Calu3 (cell line): ENCODE measurements at places on chromosomes 6 and 20. TPM values are rescaled to one million over a fixed set of nuclear protein-coding genes. Genes with fewer than 3 reads are reported as not detected.

Gene RIPOR3
- 2.8 and 4.0 TPM in 2 replicates for total RNA-seq

Gene SLC17A4
- total RNA-seq = 1.9 and 3.4 TPM in 2 replicates

Gene XKR7
- not detected in 2 replicates for total RNA-seq

Gene TFAP2B
- not detected in 2 replicates for total RNA-seq

Gene C6orf163
- total RNA-seq = 5.9 TPM in 2 replicates

Gene IL20RA
- total RNA-seq = 2.4 and 3.1 TPM in 2 replicates

Gene WFDC13
- not detected in 2 replicates for total RNA-seq

Gene IL17F
- not detected in 2 replicates for total RNA-seq

Gene OPRM1
- total RNA-seq = not detected in 2 replicates

Gene LINC00237
- not detected in 2 replicates for total RNA-seq

Gene C6orf118
- not detected in 2 replicates for total RNA-seq

- no peaks in the 10 kb centered on the region for H3K36me3 ChIP-seq
- H3K4me1 ChIP-seq = no peaks in the 10 kb centered on the region
- no peak overlapping the region for H3K27ac ChIP-seq
- no peaks in the 10 kb centered on the region for H3K27me3 ChIP-seq
- no peak overlapping the region for H3K4me3 ChIP-seq
- no peak for DNase-seq
These were observed 276.7 kb downstream of the PLCB1 start for GRCh38 chr20:8408587-8409307.

GRCh38 chr20:52896348-52896747, 75.8 kb upstream of the TSHZ2 start:
- no peaks in the 10 kb centered on the region for H3K36me3 ChIP-seq
- no peaks in the 10 kb centered on the region for H3K4me1 ChIP-seq
- H3K27ac ChIP-seq = no peak overlapping the region
- peaks cover 40% of the 10 kb centered on the region for H3K27me3 ChIP-seq
- no peak overlapping the region for H3K4me3 ChIP-seq

- H3K27me3 ChIP-seq = no peaks in the 10 kb centered on the region
- H3K27ac ChIP-seq = no peak overlapping the region
- H3K36me3 ChIP-seq = peaks cover 27% of the 10 kb centered on the region
- DNase-seq = no peak
- no peak overlapping the region for H3K4me3 ChIP-seq
These were observed 6.7 kb downstream of the TEAD3 start for GRCh38 chr6:35489995-35490791.

GRCh38 chr6:113903666-113904330, 46.7 kb downstream of the MARCKS start:
- no peak for DNase-seq
- H3K36me3 ChIP-seq = no peaks in the 10 kb centered on the region
- no peak overlapping the region for H3K27ac ChIP-seq
- H3K4me1 ChIP-seq = no peaks in the 10 kb centered on the region
- no peaks in the 10 kb centered on the region for H3K27me3 ChIP-seq

DNA sequence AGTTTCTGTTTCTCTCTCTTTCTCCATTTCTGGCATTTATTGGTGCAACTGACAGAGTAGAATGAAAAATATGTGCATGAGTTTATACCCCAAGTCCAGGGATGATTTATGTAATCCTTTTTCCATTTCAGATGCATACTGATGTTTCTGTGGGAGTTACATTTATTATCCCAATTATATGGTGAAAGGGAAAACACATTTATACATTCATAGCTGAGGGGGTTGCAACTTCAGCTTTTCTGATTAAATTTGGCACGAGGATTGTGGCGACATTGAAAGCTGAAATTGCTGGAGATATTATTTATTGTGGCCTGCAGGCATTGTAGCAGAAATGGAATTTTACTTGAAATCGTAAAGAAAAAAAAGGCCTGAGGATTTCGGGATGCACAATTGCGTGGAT, 31.5 kb upstream of the FNDC1 start:
- peaks cover 80% of the 10 kb centered on the region for H3K27me3 ChIP-seq
- H3K4me3 ChIP-seq = no peak overlapping the region
- H3K36me3 ChIP-seq = no peaks in the 10 kb centered on the region
- H3K27ac ChIP-seq = no peak overlapping the region
- no peak for DNase-seq
- H3K4me1 ChIP-seq = peaks cover 12% of the 10 kb centered on the region

DNA sequence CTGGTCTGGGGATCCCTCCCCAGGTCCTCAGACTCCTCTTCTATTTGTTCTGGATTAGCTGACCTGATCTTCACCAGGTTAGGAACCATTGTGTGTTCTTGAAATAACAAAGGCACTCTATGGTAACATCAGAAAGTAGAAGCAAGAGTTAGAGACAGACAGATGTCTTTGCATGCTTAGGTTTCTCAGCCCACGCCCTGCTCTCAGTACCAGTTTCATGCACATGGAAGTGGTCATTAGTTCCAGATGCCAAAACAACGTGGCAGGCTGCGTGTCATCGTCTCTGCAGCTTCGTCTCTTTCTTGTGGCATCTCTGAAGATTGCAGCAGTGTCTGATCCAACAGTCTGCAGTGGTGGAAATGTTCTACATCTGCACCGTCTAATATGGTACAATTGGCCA, 89.4 kb downstream of the PACRG start:
- DNase-seq = no peak
- H3K27ac ChIP-seq = no peak overlapping the region
- H3K4me1 ChIP-seq = no peaks in the 10 kb centered on the region
- no peaks in the 10 kb centered on the region for H3K36me3 ChIP-seq
- H3K4me3 ChIP-seq = no peak overlapping the region

GRCh38 chr20:10733122-10733521, 59.3 kb upstream of the JAG1 start:
- no peaks in the 10 kb centered on the region for H3K27me3 ChIP-seq
- no peak for DNase-seq
- H3K4me1 ChIP-seq = peaks cover 22% of the 10 kb centered on the region
- H3K36me3 ChIP-seq = no peaks in the 10 kb centered on the region
- H3K4me3 ChIP-seq = no peak overlapping the region

GRCh38 chr6:126227833-126228702, 111.8 kb upstream of the CENPW start:
- no peak overlapping the region for H3K4me3 ChIP-seq
- DNase-seq = no peak
- H3K4me1 ChIP-seq = no peaks in the 10 kb centered on the region
- no peak overlapping the region for H3K27ac ChIP-seq

GRCh38 chr6:40946738-40947301, 92.2 kb downstream of the UNC5CL start:
- H3K4me3 ChIP-seq = no peak overlapping the region
- no peaks in the 10 kb centered on the region for H3K4me1 ChIP-seq
- no peaks in the 10 kb centered on the region for H3K36me3 ChIP-seq
- DNase-seq = no peak
- no peak overlapping the region for H3K27ac ChIP-seq

DNA sequence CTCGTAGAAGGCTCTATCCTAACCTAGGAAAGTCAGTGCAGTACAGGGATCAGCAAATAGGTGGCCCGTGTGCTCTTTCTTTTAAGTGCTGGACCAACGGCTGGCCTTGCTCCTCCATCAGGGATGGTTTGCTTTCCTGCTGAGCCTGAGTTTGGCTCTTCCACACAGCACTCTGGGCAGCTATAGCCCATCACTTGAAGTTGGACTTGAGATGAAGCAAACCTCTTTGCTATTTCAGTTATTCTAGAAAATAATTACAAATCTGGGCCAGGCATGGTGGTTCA, 66.9 kb upstream of the KCNK16 start:
- H3K4me3 ChIP-seq = no peak overlapping the region
- peaks cover 90% of the 10 kb centered on the region for H3K27me3 ChIP-seq
- no peaks in the 10 kb centered on the region for H3K36me3 ChIP-seq
- DNase-seq = no peak

DNA sequence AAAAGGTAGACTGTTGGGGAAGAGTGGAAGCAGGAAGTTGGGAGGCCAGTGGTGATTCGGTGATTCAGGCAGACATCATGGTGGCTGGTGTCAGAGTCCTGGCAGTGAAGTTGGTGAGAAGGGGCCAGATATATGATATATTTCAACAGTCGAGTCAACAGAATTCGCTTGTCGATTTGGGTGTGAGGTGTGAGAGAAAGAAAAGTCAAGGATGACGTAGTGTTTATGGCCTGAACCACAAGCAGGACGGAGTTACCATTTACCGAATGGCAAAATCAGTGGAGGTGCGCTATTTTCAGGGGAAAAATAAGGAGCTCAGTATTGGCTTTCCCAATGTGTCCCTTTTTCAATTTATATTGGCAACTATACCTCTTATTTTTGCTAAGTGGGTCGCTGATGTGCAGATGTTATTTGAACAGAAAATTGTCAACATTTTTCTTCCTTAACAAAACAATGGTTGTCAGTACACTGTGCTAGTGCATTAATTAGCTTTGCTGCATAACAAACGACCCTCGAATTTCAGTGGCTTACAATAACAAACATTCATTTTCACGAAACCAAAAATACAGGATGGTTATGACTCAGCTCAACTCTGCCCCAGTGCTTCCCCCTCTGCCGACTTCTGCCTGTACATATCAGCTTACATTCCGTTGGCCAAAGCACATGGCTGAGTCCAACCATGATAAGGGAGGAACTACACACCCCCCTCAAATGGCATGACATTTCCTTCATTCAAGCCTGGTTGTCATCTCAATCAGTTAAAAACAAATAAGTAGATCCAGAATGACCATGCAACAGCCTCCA, 255.0 kb upstream of the ZFP64 start:
- peaks cover 11% of the 10 kb centered on the region for H3K27me3 ChIP-seq
- no peak overlapping the region for H3K4me3 ChIP-seq
- no peaks in the 10 kb centered on the region for H3K4me1 ChIP-seq
- no peak for DNase-seq
- H3K27ac ChIP-seq = no peak overlapping the region
- H3K36me3 ChIP-seq = no peaks in the 10 kb centered on the region

DNA sequence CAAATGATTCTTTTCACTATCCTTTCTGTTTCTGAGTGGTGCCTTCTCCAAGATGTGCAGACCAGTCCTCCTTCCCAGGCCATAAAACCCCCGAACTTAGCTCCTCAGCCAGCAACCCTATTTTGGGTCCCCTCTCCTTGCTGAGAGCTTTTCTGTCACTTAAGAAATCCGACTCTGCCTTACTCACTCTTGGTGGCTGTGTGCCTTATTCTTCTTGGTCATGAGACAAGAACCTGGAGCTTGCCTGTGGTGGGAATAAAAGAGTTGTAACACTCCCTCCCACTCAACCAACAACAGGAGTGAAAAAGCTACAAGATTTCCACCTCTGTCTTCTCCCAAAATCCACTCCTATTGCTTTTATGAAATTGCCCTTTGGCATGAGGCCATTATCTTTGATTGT, 62.6 kb downstream of the RPS12 start:
- no peak overlapping the region for H3K4me3 ChIP-seq
- no peaks in the 10 kb centered on the region for H3K27me3 ChIP-seq
- H3K4me1 ChIP-seq = no peaks in the 10 kb centered on the region
- H3K27ac ChIP-seq = no peak overlapping the region
- DNase-seq = no peak
- no peaks in the 10 kb centered on the region for H3K36me3 ChIP-seq

- no peaks in the 10 kb centered on the region for H3K27me3 ChIP-seq
- no peak overlapping the region for H3K4me3 ChIP-seq
- H3K4me1 ChIP-seq = no peaks in the 10 kb centered on the region
- DNase-seq = no peak
- H3K36me3 ChIP-seq = no peaks in the 10 kb centered on the region
These were observed 177.7 kb downstream of the KLHL32 start for GRCh38 chr6:97102145-97102790.

DNA sequence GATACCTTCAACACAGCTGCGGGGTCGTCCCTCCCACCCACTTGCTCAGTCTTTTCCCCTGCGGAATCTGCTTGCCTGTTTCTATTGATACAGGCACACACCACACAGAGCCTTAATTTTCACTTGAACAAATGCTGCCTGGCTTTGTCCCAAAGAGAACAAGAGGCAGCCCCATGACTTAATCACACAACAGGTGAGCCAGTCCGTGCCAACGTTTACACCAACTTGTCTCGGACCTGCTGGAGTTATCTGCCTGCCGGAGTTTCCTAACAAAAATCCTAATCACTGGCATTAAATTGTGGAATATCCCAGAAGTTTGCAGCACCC, 186.8 kb upstream of the RREB1 start:
- no peak overlapping the region for H3K27ac ChIP-seq
- H3K4me3 ChIP-seq = no peak overlapping the region

- no peaks in the 10 kb centered on the region for H3K36me3 ChIP-seq
- H3K27ac ChIP-seq = no peak overlapping the region
- peak; percentile 52 for DNase-seq
- no peak overlapping the region for H3K4me3 ChIP-seq
- H3K27me3 ChIP-seq = peaks cover 100% of the 10 kb centered on the region
These were observed 42.1 kb upstream of the HLA-E start for GRCh38 chr6:30447237-30447636.

GRCh38 chr6:5246141-5247097, 14.3 kb downstream of the LYRM4 start:
- DNase-seq = no peak
- peak overlapping the region; percentile 47 for H3K27ac ChIP-seq
- H3K27me3 ChIP-seq = no peaks in the 10 kb centered on the region
- peaks cover 27% of the 10 kb centered on the region for H3K4me1 ChIP-seq
- no peaks in the 10 kb centered on the region for H3K36me3 ChIP-seq

- H3K27ac ChIP-seq = no peak overlapping the region
- no peaks in the 10 kb centered on the region for H3K27me3 ChIP-seq
- H3K36me3 ChIP-seq = no peaks in the 10 kb centered on the region
- no peaks in the 10 kb centered on the region for H3K4me1 ChIP-seq
- no peak overlapping the region for H3K4me3 ChIP-seq
These were observed 180.8 kb upstream of the PLN start for GRCh38 chr6:118367314-118367713.

- H3K4me1 ChIP-seq = no peaks in the 10 kb centered on the region
- H3K36me3 ChIP-seq = no peaks in the 10 kb centered on the region
- H3K27me3 ChIP-seq = no peaks in the 10 kb centered on the region
- no peak overlapping the region for H3K27ac ChIP-seq
- H3K4me3 ChIP-seq = no peak overlapping the region
These were observed 299.3 kb downstream of the KIF16B start for GRCh38 chr20:16273812-16274555.

- H3K4me1 ChIP-seq = no peaks in the 10 kb centered on the region
- no peak overlapping the region for H3K4me3 ChIP-seq
- no peaks in the 10 kb centered on the region for H3K27me3 ChIP-seq
- DNase-seq = no peak
These were observed 97.6 kb upstream of the AKIRIN2 start for GRCh38 chr6:87799651-87800050.
